ENCODE measurements at places on chromosomes 2 and 18.
A peak's percentile ranks its signal among the peaks of the same experiment; 100 is the strongest.

DNA sequence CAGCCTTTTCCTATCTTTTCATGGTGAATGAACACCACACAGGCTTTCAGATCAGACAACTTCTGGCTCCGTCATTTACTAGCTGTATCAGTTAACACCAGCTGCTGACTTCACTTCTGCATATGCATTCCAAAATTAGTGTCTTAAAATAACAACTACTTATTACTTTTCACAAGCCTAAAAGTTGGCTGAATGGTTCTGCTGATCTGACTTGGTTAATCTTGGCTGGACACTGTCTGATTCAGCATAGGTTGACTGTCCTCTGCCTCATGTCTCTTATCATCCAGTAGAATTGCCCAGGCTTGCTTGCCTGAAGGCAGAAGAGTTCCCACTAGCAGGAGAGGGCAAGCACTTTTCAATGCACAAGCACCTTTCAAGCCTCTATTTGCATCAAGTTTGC lies 72.7 kb downstream of the MARCHF4 start:
- no peak for DNase-seq

DNA sequence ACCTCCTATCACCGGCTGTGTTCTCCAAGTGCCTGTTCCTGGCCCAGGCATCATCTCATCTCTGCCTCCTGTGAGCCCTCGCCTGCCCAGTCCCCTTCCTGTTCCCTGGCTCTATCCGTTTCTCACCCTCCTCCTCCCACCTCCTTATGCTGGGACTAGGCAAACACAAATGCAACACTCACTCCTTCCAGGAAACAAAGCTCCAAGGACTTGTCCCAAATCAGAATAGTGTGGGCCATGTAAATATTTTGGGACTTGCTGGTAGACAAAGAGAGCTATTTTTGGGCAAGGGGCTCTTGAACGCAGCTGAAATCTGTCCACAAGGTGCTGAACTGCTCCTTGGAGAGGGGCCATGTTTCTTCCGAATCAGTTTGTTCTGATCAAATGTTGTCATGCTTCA lies 25.3 kb downstream of the MBP start:
- DNase-seq, result no peak

GRCh38 chr18:6478121-6478520 lies 63.4 kb upstream of the L3MBTL4 start:
- DNase-seq, result no peak

DNA sequence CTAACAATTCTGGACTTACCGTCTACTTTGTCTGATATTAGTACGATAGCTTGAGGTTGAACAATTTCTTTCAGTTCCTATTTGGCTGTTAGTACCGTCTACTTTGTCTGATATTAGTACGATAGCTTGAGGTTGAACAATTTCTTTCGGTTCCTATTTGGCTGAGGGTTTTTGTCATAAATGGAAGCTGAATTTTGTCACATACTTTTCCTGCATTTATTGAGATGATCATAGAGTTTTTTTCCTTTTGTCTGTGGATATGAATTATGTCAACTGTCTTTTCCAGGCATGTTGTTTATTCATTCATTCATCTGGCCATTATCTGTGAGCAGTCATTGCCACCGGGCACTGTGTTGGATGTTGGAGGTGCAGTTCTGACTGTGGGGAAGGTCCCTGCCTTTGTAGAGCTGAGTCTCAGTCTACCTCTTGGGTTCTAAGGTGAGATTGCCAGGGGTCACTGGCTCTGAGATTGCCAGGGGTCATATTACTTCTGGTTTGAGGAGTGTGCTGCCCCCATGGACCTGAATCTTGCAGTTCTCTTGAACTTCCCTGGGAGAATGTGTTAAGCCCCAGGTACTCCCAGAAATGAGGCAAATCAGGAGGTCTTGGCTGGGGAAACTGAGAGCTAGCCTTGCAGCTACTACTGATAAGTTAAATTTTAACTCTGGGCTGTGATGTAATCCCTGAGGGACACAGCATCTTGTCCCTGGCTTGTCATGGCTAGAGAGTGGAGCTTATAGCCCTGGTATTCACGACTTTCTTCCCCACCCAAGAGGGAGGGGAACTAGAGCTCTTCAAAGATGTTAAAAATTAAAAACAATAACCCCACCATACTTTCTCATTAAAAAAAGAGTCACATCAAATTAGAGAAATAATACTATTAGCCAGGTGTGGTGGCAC lies 89.1 kb upstream of the MBOAT2 start:
- DNase-seq, result no peak

- DNase-seq, result no peak
Observed at GRCh38 chr2:70936165-70936978, 672 bp downstream of the ATP6V1B1 start.

DNA sequence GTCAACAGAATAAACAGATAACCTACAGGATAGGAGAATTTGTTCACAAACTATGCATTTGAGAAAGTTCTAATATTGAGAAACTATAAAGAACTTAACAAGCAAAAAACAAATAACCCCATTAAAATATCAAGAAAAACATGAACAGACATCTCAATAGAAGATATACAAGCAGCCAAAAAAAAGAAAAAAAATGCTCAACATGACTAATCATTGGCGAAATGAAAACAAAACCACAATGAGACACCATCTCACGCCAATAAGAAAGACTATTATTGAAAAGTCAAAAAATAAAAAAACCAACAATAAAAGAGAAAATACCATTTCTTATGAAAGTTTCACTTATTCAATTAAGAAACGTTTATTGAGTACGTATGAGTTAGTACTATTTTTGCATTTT lies 800.5 kb downstream of the CBLN2 start:
- no peak for DNase-seq

GRCh38 chr2:23916727-23917405 lies 10.1 kb downstream of the ATAD2B start:
- DNase-seq, result peak; percentile 25
